Naive thymus-derived CD8-positive, alpha-beta T cell (primary cell): ENCODE measurements at places on chromosomes 2 and 18. TPM values are rescaled to one million over a fixed set of nuclear protein-coding genes. Genes with fewer than 3 reads are reported as not detected.

- no peak for DNase-seq
Observed at GRCh38 chr2:101987832-101988231, 3.9 kb upstream of the IL1R2 start.

DNA sequence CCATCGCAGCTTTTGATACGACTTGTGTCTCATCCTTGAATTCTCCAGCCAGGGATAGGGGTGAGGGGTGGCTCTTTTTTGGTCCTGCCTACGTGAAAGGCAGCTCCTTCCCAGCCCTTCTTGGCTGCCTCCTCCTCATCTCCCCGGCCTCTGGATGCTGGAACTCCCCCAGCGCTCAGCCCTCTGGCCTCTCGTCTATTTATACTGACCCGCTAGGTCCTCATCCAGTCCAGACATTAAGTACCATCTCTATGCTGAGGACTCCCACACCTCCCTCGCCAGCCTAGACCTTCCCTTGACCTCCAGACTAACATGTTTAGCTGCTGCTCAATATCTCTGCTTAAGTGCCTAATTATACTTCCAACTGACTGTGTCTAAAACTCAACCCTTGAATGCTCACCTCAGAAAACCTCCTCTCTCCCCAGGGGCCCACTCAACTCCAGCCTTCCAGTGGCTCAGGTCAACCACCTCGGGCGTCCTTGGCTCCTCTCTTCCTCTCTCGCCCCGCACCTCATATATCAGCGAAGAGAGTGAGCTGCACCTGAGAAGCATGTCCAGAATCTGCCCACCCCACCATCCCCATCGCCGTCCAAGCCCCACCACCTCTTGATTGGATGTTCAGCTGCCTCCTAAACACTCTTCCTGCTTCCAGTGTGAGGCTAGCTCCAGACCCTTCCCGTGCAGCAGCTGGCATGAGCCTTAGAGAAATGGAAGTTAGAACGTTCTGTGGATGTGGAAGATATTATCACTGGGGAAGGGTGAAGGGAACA lies 34.8 kb downstream of the TOGARAM2 start:
- no peak for DNase-seq

- DNase-seq: no peak
Observed at GRCh38 chr2:69926849-69927515, 12.1 kb downstream of the MXD1 start.

Gene RTP5
- not detected for polyA plus RNA-seq

DNA sequence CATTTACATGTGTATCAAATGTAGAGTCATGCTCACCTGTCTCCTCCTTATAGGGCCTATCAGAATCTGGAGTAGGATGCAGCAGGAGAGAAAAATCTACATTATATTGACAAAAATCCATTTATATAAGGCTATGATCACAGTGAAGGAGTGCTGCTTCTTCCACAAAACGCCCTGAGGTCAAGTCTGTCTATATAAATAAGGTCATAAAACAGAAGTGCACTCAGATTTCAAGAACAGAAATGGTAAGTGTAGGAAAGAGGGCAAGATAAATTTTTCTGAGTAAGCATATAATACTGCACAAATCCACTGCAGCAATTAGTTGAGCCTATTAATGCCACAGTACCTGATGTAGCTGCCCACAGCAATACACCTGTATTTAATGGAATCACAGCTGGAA lies 51.8 kb downstream of the COL5A2 start:
- no peak for DNase-seq

DNA sequence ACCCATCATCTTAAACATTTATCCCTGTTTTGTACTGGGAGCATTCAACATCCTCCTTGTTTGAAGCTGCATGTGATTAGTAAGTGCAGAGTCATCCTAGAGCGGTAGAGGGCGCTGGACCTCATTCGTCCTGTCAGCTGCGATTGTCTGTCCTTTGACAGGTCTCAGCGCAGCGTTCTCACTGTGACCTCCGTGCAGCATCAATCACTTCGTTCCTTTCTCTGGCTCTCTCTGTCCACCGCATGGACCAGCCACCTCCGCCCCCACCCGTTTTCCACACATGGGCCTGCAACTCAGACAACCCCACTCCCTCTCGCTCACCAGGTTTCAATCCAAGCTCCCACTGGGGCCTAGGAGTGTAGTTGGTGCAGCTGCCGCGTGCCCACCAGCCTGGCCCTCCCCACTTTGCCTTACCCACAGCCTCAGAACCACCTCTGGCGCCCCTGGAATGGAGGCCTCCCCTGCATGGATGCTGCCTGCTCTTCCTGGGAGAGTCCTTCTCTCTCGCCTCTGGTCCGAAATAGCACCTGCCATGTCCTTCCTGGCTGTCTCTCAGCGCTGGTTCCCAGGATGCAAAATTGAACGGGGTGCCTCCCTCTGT lies 90.5 kb downstream of the NDUFA10 start:
- DNase-seq: peak; percentile 61

Gene CAVIN2
- not detected for polyA plus RNA-seq

GRCh38 chr2:12855508-12855907 lies 138.8 kb downstream of the TRIB2 start:
- no peak for DNase-seq

DNA sequence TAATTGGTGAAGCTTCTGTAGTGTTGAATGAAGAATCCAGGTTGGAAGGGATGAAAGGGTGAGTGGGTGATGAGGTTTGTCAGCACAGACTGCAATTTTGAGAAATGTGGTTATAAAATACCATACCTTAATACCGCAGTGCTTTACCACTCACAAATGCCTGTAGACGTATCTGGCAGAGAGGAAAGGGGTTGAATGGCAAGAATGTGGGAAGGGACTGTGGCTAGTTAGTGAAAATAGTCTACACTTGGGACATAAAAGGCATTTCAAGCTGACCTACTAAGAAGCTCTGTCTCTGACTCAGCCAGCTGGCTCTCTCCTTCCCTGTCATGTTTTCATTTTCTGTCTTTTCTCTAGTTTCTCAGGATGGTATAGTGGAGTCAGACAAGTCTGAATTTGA lies 25.1 kb downstream of the CDK15 start:
- DNase-seq: no peak

Gene OXER1
- polyA plus RNA-seq: 0.20 TPM

GRCh38 chr2:10884574-10884975 lies 27.2 kb upstream of the KCNF1 start:
- DNase-seq: no peak

- peak; percentile 58 for DNase-seq
Observed at GRCh38 chr2:178891265-178891958, 84.2 kb upstream of the TTN start.

DNA sequence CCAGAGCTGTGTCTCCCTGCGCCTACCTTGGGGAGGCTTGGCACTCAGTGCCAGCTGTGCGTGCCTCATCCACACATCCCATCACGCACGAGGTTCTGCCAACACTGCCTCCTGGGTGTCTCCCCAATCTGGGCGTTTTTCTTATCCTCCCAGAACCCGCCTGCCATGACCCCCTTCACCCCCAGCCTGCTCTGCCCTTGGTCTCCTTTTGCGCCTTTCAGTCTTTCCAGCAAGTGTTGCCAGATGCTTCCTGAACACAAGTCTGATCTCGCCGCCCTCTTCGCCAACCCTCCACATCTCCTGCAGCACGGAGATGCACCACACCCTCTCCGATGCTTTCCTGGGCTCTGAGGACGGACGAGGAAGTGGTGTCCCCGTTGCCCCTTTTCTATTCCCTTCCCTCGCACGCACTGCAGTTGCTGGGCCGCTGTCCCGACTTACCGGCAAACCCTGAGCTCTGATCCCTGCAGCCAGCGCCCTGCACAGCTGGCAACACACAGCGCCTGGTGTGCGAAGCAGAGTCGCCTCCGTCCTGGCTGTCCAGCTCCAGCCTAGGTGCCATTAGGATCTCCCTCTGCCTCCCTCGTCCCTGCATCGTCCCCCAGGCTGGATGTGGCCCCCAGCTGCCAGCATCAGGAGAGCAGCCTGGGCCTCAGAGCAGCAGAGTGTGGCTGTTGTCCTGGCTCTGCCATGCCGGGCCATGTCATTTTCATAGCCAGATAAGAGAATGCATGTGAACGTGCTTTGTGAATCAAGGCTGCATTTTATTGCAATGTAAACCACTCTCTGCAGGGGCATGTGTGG lies 22.6 kb upstream of the ALLC start:
- DNase-seq: no peak

GRCh38 chr18:75783566-75784281 lies 356.2 kb upstream of the SMIM21 start:
- no peak for DNase-seq

Gene SLC5A7
- not detected for polyA plus RNA-seq

DNA sequence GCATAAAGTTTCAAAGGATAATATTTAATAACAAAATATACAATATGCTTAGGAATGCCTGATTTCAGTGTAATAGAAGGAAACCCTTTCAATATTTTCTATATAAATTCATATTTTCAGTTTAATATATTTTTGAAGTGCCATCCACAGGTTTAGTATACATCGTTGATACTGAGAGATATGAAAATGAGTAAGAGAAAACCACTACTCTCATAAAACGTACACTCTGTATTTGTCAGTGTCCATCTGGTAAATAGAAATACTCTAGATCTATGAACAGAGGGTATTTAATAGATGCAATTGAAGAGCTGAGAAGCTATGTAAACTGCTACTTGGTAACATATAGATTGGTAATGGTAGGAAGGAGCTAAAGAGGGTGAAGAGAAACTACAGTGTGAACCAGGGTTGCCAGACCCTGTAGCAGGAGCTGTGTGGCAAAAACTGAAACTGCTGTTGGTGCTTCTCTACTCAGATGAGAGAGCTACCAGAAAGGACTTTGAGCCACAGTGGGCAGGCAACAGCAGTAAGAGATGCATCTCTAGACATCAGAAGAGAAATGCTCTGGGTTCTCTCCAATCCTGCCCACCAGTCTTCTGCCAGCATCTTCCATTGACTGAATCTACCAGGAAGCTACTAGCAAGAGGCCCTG lies 187.4 kb downstream of the CCDC102B start:
- no peak for DNase-seq

DNA sequence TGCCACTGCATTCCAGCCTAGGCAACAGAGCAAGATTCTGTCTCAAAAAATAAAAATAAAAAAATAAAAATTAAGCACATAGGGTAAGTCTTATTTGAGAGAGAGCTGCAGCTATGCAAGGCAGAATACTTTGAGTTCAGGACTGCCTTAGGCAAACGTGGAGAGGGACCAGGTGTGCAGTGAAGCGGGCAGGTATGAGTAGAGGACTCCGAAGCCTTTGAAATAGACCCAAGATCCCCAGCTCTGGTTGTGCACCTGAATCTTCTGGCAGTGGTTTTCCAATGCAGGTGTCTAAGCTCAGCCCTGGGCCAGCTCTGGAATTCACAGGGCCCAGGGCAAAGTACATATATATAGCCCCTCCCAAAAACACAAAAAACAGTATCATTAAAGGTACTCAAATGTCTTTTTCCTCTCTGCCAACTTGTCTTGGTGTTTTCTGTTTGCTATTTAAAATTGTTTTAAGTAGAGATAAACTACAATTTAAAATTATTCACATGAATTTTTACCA lies 21.2 kb downstream of the TGIF1 start:
- no peak for DNase-seq

GRCh38 chr2:36569267-36569856 lies 28.6 kb downstream of the FEZ2 start:
- DNase-seq: no peak

- no peak for DNase-seq
Observed at GRCh38 chr2:19028587-19029375, 329.6 kb downstream of the OSR1 start.

Gene MC5R
- not detected for polyA plus RNA-seq

DNA sequence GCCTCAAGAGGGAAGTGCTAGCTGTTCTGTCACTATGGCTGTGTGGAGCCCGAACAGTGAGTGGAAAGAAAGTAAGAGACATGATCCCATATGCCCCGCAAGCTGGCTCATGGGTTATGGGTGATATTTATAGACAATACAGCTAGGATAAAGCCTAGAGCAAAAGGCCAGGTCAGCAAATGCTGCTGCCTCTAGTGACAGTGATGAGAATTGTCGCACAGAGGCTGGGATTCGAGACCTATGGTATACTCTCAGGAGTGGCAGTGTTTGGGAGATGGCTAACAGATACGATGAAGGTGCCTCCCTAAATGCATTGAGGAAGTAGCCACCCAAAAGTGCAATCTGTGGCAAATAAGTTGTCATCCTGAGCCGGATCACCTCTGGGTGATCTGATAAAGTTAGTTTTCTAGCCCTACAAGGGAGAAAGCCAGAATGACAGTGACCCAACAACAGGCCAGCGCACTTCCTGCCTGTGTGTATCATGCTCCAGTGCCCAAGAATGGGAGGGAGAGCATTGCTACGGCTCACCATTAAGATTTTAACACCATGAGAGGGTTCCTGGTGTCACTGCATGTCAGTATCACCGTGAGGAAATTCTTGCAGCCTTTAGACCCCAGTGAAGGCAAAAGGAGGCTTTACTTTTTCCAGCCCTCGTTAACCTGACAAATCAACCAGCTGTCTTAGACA lies 92.2 kb upstream of the TGFA start:
- DNase-seq: no peak

DNA sequence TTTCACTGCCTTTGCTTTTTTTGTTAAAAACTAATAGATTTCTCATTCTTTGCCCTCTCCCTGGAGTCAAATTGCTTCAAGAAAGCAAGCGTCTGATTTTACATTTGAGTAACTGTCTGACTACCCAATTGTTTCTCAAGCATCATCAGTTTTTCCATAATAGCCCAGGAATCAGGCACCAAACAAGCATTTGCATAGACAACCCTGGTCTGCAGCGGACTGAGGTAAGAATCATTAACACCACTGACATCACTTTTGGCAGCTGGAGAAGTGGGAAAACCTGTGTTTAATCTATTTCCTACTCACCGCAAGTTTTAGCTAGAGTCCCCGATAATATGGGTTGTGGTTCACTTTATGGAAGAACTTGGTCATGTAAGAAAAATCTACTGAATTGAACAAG lies 55.7 kb downstream of the IRS1 start:
- no peak for DNase-seq

GRCh38 chr2:176268976-176269318 lies 295 bp upstream of the MTX2 start:
- no peak for DNase-seq

Gene PSMA8
- polyA plus RNA-seq: 3.5 TPM

- no peak for DNase-seq
Observed at GRCh38 chr2:220353897-220354296, 726.5 kb downstream of the SLC4A3 start.

GRCh38 chr2:121776885-121777698 lies 21.6 kb downstream of the TSN start:
- no peak for DNase-seq

GRCh38 chr2:60053791-60054190 lies 499.7 kb downstream of the BCL11A start:
- DNase-seq: no peak

DNA sequence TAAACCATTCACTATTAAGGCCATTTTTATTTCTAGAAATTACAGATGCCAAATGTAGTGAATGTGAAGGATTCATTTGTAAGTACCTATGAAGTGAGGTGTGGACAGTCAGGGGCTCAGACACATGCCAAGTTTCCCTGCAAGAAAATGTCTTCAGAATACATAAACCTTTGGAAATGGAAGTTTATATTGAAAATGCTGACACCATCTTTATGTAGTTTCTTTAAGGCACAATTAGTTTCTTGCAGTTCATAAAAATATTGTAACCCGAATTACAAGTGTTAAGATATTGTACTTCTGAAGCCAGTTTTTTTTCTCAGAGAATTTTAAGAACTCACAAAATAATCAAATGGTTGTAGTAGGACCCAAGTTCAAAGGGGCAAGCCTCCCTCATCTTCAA lies 66.1 kb upstream of the LYPD1 start:
- DNase-seq: no peak

GRCh38 chr2:168033966-168034365 lies 213.4 kb downstream of the STK39 start:
- no peak for DNase-seq

Gene REG1B
- not detected for polyA plus RNA-seq
